Right kidney (tissue), 9 donors: ENCODE measurements at places on chromosomes 11 and 22.

GRCh38 chr11:76313913-76314740 is 66.8 kb downstream of the THAP12 start:
- no peak for DNase-seq

- no peak for DNase-seq
Measured at GRCh38 chr22:24725736-24726135, 48.8 kb downstream of the PIWIL3 start.

DNA sequence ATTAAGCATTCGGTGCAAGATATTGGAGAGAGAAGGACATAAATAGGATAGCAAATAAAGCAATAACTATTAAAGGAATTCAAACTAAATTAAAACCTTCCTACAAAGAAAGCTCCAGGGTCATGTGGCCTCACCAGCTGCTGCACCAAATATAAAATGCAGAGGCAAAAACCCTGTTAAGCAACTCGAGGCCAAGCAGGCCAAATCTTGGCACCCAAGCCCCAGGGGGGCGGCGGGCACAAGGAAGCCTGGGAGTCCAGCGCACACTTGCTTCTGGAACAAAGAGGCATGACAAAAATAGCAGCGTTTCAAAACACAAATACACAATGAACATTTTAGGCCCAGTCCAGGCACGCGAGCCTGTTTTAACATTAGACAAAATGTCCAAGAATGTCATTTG is 20.8 kb downstream of the KRTAP5-6 start:
- DNase-seq, result no peak

DNA sequence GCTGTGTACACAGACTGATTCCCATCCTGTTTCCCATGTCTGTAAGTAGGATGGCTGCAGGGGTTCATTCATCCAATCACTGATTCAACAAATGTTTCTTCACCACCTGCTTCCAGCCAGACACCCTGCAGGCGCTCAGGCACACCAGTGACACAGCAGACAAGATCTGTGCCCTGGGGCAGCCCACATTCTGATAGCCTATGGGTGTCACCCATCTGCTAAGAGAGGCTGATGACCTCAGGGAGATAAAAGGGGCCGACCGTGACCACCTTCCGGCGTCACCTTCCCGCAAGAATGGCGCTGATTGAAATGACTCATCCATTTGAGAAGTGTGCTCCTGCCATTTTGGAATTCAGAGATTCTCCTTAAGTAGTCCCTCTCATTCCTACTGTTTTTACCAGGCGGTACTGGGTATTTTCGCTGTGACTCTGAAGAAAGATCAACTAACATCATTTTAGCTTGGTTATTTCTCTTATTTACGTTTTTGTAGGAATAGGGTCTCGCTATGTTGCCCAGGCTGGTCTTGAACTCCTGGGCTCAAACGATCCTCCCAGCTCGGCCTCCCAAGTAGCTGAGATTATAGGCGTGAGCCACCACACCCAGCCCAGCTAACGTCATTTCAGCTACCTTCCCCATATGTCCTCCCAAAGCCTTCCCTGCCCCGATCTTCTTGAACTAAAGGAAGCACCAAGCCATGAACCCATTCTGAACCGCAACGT is 73.2 kb upstream of the BID start:
- no peak for DNase-seq

- no peak for DNase-seq
Measured at GRCh38 chr11:133934599-133935550, 21.9 kb downstream of the IGSF9B start.

GRCh38 chr22:31062566-31063230 is 18.4 kb upstream of the SMTN start:
- DNase-seq, result no peak

GRCh38 chr11:6635082-6635932 is 16.1 kb upstream of the TPP1 start:
- peak; percentile 47 for DNase-seq

GRCh38 chr11:65442842-65443331 is 20.3 kb downstream of the NEAT1 start:
- DNase-seq, result no peak

DNA sequence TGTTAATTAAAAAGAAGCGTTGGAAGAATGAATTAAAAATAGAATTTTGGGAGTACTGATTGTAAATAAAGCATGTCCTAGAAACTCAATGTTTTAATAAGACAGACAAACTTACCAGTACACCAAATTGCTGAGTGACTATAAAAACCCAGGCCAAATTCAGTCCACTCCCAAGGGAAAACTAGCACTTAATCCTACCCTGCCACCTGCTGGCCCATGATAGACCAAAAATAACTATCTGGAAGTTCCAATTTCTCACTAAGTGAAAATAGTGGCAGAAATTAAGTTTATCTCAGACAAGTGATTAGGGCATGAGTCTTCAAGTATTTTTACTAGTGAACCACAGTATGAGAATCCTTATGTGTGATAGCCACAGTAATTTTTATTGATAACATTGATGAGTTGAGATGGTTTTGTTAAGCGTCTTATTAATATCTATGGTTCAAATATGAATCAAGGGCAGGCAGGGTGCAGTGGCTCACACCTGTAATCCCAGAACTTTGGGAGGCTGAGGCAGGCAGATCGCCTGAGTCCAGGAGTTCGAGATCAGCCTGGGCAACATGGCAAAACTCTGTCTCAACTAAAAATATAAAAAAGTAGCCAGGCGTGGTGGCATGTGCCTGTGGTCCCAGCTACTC is 9.8 kb upstream of the DDX10 start:
- no peak for DNase-seq

DNA sequence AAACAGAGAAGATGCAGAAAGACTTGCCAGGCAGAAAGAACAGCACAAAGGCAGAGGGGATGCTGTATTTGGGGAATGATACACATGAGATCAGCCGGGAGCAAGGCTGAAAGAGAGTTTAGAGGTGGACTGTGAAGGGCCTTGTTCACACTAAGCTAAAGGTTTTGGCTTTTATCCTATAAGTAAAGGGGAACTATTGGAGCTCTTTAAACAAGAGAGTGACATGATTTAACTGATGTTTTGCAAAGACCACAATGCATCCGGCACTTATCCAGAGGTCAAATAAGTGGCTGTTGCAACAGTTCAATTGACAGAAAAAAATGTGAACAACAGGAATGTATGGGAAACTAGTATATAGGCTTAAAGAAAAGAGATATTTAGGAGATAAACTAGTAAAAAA is 64.7 kb upstream of the RRAS2 start:
- no peak for DNase-seq

- DNase-seq, result no peak
Measured at GRCh38 chr11:44944181-44944852, 6.4 kb downstream of the TP53I11 start.
